ENCODE measurements at places on chromosomes 13 and 19. TPM values are rescaled to one million over a fixed set of nuclear protein-coding genes. Genes with fewer than 3 reads are reported as not detected.

DNA sequence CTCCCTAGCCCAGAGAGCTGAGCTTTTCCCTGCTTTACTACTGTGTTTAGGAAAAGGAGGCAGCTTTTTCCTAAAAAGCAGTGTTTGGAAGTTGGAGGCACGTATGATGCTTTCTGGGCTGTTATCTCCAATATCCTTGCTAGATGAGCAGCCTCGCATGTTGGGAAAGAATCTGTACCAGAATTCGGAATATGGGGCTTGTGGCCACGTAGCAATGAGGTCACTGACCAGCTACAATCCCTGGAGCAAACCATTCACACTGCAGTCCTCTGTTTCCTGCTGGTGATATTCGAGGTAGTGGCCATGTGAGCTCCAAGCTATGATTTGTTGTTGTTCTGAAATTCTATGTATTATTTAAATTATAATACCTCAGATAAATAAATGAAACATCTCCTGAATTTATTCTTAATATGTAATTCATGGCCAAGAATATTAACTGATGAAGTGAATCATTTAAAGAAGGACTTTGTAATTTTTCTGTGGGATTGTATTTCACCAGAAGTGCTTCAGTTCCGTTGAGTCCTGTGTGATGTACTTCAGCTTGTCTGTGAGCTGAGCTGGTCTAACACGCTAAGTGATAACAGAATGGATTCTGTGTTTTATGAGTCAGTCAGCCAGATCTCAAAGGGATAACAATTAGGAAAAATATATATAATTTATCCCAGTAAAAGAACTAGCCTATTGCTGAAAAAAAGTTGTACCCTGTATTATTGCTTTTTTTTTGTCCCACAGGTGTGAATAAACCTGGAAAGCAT lies 319.5 kb downstream of the SHISA2 start:
- no peak for DNase-seq

The UHRF1 gene
- 119 TPM for total RNA-seq

DNA sequence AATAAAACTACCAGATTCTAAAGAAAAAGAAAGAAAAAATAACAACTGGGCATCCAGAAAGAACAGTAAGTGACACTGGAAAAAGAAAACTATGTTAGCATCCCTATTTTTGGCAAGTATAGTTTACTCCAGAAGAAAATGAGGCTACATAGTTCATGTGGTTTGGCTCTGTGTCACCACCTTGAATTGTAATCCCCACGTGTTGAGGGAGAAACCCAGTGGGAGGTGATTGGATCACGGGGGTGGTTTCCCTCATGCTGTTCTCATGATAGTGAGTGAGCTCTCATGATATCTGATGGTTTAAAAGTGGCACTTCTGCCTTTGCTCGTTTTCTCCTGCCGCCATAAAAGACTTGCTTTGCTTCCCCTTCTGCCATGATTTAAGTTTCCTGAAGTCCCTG lies 76.9 kb downstream of the ITGBL1 start:
- peak; percentile 48 for DNase-seq

- peak; percentile 50 for DNase-seq
Observed at GRCh38 chr13:46211116-46211482, 629 bp upstream of the LRRC63 start.

- no peak for DNase-seq
Observed at GRCh38 chr13:98301721-98302120, 124.7 kb upstream of the RNF113B start.

DNA sequence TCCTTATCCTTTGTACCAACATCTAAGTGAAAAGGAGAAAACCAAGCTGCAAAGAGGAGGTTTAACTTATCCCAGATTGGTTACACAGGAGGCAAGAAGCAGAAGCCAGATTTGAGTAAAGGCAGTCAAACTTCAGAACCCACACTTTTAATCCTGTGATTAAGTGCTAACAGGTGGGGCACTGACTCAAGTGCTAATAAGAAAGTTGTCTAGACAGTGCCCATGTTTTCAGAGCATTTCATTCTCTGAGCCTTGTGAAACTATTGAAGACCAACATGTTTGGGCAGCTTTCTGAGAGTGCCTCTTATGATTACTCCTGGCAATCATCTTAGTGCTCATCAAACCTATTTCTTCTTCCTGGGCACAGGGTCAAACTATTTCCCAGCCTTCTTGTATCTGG lies 380.8 kb downstream of the KCNRG start:
- DNase-seq: no peak

The NKPD1 gene
- 0.10 TPM for total RNA-seq

DNA sequence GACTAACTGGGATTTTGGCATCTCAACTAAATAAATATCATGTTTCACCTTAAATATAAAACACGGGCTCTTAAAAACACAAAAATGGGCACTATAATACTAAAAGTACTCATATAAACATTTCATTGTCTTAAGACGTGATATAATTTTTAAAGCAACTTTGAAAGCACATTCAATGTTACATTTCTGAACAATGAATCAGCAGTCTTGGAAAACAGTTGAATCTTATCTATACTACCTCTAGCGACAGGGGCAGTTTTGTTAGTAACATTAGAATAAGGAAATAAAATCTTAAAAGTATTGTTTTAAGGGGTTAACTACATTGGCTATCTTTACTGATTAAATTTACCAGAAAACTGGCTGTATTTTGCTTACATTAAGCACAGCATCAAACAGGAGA lies 156.9 kb downstream of the UGGT2 start:
- DNase-seq: no peak

- DNase-seq: no peak
Observed at GRCh38 chr19:47711652-47712242, 1.5 kb upstream of the EHD2 start.

- DNase-seq: no peak
Observed at GRCh38 chr13:108322206-108322824, 52.8 kb downstream of the TNFSF13B start.

DNA sequence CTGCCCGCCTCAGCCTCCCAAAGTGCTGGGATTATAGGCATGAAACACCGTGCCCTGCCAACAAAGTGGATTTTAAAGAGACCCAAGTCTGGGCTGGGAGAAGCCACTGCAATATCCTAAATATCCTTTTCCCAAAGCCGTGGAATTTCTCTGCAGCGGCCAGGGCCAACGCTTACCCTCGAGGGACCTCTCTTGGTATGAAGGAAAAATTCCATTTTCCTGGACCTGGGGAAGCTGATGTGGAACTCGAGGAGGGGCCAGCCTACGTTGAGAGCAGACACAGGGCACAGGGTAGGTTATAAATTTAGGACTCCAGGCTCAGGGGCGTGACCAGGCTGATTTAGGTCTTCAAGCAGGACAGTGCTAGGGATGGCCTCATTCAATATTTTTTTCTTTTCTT lies 17.7 kb upstream of the UPF1 start:
- no peak for DNase-seq

DNA sequence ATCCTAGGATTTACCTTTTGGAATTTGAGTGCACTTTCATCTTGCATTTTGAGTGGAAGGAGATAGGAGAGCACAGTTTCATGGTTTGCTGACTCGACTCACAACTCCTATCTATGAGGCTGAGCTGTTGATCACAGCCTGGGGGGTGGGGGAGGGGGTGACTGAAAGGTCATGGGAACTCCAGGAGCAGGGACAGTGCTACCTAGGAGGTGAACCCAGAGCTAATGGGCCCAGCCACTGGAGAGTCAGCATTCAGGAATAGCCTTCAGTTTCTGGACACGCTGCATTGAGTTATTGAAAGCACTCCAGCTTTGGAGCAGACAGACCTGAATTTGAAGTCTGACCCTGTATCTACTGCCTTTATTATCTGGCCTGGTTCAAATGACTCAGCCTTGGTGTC lies 339.9 kb downstream of the SLC7A1 start:
- DNase-seq: no peak

DNA sequence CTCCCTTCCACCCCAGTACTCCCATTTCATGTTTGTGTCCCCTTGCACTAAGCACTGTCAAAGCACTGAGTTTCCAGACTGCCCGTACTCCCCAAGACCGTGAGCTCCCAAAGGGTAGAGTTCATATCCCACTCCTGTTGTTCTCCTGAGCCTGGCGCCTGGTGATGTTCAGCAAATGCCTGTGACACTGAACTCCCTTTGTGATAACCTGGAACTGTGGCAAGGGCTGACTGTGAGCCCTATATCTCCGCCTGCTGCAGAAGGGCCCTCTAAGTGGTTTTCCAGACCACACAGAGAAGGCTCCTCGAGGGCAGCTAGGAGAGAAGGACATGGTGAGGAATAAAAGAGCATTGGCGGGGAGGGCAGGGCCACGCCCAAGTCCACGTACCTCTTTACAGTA lies 67.5 kb downstream of the ATP7B start:
- no peak for DNase-seq

DNA sequence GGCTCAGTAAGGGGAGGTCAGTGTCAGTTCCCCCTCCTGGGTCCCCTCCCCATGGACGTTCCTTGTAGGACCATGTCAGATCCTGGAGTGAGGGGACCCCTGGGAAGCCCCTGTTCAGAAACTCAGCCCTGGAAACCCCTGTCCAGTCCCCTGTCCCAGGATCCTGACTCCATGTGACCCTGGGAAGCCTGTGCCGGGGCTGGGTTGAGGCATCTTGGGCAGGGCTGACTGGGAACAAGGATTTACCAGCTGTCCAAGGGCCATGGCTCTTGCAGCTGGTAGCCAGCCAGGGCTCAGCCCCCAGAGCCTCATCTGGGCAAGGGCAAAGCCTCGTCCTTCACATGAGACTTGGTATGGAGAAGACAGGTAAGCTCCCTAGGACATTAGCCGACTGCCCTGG lies 25.1 kb downstream of the CEACAM4 start:
- peak; percentile 4 for DNase-seq

GRCh38 chr13:29911781-29912418 lies 61.5 kb upstream of the UBL3 start:
- DNase-seq: no peak

The LENG1 gene
- total RNA-seq: 4.7 TPM

DNA sequence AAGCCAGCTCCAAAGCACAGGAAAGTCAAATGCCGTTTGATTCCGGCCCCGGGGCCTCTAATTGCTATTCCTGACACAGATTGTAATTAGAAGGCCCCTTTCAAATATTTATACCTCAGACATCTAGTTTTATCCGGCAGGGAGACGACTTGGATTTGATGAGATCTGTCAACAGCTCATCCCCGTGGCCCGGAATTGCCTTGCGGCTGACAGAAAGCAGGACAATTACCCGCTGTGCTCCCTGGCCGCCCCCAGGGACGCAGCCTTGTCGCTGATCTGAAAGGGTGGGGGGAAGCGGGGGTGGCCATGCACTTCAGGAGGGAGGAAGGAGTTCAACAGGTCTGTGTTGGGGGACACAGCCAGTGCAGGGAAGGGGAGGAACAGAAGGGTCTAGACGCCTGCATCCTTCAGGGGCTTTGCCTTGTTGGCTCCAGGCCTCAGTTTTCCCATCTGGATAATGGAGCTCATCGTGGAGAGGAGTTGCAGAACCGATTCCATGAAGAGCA lies 1.8 kb upstream of the SHD start:
- DNase-seq: no peak

The ZNF626 gene
- 8.7 TPM for total RNA-seq

The ATP4B gene
- not detected for total RNA-seq

The CLEC4M gene
- total RNA-seq: not detected

- peak; percentile 87 for DNase-seq
Observed at GRCh38 chr19:13154241-13154778, 4.1 kb downstream of the IER2 start.

The TLE2 gene
- total RNA-seq: 8.5 TPM

The HTR2A gene
- total RNA-seq: not detected

GRCh38 chr13:40272776-40273139 lies 393.7 kb downstream of the FOXO1 start:
- DNase-seq: peak; percentile 22

- DNase-seq: no peak
Observed at GRCh38 chr13:79628463-79628862, 147.5 kb downstream of the NDFIP2 start.

The CEACAM3 gene
- not detected for total RNA-seq

DNA sequence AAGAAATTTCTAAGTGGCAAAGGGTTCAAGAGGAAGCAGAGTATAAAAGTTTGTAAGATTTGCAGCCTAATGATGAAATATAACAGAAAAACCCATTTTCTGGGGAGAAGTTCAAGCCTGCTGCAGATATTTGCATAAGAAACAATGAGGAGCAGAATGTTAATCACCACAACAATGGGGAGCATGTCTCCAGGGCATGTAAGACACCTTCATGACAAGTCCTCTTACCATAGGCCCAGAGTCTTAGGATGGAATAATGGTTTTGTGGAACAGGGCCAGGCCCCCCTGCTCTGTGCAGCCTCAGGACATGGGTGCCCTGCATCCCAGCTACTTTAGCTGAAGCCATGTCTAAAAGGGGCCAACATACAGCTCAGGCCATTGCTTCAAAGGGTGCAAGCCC lies 809.0 kb upstream of the SLITRK5 start:
- DNase-seq: no peak

The IFNL1 gene
- 1.6 TPM for total RNA-seq

DNA sequence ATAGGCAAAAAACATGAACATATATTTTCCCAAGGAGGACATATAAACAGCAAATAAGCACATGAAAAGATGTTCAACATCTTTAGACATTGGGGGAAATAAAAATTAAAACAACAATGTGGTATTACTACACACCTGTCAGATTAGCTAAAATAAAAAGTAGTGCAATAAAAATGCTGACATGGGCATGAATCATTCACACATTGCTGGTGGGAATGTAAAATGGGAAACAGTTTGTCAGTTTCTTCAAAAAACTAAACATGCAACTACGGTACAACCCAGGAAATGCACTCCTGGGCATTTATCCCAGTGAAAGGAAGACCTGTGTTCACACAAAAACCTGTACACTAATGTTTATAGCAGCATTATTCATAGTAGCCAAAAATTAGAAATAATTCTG lies 5.3 kb upstream of the SUCLA2 start:
- no peak for DNase-seq

DNA sequence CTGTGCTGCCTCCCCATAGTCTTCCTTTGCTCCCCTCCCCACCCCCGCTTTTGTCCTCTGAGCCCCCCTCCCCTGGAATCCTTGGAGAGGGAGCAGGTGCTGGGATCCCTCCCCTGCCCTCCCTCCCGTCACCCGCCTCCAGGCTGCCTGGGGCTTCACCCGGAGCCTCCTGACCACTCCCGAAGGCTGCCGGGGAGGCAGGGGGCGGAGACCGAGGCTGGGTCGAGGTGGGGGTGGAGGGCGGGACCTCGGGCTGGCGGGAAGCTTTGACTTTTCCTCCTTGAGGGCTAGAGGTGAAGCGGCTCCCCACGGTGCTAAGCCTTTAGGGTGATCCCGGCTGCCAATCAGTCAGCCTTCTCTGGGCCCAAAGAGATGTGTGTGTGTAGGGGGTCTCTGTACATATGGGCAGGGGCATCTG lies 1.5 kb downstream of the KMT5C start:
- DNase-seq: peak; percentile 85

DNA sequence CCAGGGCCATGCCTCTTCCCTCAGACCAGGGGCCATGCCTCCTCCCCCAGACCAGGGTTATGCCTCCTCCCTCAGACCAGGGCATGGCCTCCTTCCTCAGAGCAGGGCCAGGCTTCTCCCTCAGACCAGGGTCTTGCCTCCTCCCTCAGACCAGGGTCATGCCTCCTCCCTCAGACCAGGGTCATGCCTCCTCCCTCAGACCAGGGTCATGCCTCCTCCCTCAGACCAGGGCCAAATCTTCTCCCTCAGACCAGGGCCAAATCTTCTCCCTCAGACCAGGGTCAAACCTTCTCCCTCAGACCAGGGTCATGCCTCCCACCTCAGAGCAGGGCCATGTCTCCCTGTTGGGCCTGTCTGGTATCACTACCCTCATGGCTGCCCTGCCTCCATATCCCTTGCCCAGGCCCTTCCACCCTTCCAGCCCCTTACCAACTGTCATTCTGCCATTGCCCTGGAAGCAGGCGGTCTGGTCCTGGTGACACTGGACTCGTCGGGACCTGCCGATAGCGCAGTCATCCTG lies 4.2 kb downstream of the LYPD5 start:
- no peak for DNase-seq

The DCAF15 gene
- 67.0 TPM for total RNA-seq

All from activated CD4-positive, alpha-beta memory T cell treated with anti-CD3 and anti-CD28 coated beads for 36 hours (primary cell).